ENCODE measurements at places on chromosomes 4 and X. TPM values are rescaled to one million over a fixed set of nuclear protein-coding genes. Genes with fewer than 3 reads are reported as not detected.

MAGEA1 gene
- not detected for total RNA-seq

MXRA5 gene
- total RNA-seq = 0.44 TPM

SRPK3 gene
- not detected for total RNA-seq

NKX1-1 gene
- total RNA-seq = not detected

FDCSP gene
- not detected for total RNA-seq

ANXA5 gene
- total RNA-seq = 521 TPM

TLR7 gene
- total RNA-seq = not detected
